ENCODE measurements at places on chromosomes 2 and 18.

GRCh38 chr2:37895140-37895539 lies 29.9 kb upstream of the RMDN2 start:
- no peak for DNase-seq

GRCh38 chr2:128004509-128004908 lies 23.4 kb downstream of the SAP130 start:
- DNase-seq, result no peak

DNA sequence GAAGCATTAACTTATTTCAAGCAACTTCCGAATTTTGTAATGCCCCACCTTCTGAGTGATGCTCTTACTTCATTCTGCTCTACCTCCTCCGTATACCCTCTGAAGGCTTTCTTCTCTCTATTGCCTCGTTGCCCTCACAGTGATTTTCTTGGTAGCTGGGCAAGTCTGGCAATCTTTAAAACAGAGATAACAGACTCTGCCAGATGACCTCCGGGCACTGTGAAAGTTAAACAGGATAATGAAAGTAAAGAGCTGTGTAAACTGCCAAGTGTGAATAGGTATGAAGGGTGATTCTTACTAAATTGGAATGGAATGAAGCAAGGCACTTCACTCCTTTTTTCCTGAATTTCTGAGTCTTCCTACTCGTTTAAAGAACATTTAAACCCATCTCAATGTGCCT lies 207.3 kb upstream of the GYPC start:
- DNase-seq, result no peak

GRCh38 chr2:27249891-27250651 lies 12.8 kb downstream of the SLC30A3 start:
- peak; percentile 46 for DNase-seq

DNA sequence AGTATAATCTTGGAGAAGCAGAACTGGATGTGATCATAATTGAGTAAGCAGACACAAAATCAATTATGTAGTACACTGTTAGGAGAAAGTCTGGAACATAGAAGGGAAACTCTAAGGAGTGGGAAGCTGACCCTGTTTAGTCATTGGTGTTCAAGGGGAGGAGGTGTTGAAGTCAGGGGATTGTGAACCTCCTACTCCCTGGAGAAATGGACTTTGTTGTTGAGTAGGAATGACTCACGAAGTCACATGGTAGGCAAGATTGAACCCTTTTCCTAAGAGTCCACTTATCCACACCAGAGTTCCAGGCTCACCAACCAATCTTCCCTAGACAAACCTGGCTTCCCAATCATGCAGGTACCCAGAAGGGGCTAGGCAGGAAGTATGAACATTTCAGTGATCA lies 81.0 kb upstream of the BCL11A start:
- no peak for DNase-seq

GRCh38 chr2:217074576-217075255 lies 214.9 kb upstream of the TNP1 start:
- DNase-seq, result no peak

- DNase-seq, result no peak
Observed at GRCh38 chr2:240426845-240427721, 8.4 kb upstream of the GPC1 start.

DNA sequence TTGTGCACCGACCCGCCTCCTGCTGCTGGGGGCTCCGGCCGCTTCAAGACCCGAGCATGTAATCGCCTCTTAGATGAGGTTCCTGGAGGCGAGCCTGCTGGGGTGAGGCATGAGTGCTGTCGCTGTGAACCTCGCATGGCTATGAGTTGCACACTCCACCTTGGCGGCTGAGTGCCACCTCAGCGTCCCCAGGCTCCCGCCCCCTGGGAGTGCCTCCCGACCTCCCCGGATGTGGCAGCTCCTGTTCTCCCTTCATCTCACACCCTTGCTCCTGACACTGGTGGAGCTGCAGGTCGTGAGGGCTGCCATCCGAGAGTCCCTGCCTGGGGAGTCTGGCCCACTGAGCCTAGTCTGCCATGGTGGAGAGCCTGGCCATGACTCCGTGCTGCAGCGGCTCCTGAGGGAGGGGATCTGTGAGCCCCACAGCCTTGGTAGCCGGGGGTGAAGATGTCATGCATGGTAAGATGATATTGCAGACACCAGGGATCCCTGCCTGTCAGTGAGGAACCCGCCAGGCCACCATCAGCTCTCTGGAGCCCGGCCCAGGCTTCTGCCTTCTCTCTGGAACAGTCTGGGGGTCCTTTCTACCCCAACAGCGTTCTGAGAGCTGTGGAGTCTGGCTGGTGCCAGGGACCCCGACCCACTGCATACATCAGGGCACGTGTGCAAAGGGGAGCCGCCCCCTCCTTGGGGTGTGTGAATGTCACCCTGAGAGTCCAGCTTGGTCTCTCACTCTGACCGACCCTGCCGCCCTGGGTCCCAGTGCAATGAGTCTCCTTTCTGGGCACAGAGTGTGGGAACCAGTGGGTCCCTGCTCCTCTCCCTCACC lies 61.6 kb upstream of the HS6ST1 start:
- no peak for DNase-seq

GRCh38 chr2:11411768-11412448 lies 54.1 kb downstream of the E2F6 start:
- no peak for DNase-seq

GRCh38 chr18:40423291-40423690 lies 1531.7 kb upstream of the PIK3C3 start:
- no peak for DNase-seq

DNA sequence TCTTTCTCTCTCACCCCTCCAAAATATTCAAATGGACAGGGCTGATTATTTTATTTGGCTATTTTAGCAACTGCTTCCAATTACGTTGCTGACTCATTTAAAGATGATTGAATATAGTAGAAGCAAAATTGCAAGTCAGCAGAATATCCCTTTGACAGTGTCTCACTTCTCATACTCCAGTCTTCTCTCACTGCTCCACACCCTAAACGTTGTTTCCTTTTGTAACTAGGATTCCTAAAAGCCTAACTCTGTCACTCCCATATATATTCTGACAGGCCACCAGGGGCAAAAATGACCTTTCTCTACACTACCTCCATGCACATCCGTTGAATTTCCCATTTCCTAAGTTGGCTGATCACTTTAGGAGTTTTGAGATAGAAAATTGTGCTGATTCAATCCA lies 351.1 kb downstream of the RND3 start:
- no peak for DNase-seq

DNA sequence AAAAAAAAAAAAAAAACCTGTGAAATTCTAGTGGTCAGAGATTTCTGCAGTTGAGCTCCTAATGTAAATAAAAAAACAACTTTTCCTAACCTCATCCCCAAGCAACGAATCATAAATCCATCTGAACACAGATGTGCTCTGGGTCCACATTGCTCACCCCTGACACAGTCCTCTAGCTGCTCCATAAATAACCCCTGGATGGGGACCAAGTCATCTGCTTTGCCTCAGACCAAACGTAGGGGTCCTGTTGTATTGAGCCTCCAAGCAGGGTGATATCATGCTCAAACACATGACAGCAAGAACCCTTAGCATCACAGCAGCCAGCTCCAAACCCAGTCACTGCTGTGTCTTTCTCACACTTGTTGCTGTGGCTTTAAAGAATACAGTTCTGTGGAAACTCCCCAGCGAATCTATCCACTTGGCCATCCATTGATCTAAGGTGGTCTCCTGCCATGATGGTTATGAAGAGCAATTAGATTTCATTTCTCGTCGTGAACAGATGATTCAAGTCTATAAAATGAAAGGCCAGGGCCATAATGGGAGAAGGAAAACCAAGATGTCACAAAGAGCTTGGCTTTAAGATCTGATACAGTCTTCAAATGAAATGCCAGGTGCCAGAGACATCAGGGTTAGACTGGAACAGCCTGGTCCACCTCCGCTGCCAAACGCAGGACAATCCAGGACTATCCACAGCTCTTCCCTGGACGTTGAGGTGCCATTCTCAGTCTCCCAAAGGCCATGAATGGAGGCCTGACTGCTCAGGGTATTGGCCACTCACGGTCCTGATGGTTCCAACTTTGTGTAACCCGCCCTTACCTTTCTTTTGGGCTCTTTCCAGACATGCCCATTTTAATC lies 39.0 kb downstream of the TBC1D8 start:
- no peak for DNase-seq

- no peak for DNase-seq
Observed at GRCh38 chr18:13616525-13617035, 109.8 kb downstream of the FAM210A start.

DNA sequence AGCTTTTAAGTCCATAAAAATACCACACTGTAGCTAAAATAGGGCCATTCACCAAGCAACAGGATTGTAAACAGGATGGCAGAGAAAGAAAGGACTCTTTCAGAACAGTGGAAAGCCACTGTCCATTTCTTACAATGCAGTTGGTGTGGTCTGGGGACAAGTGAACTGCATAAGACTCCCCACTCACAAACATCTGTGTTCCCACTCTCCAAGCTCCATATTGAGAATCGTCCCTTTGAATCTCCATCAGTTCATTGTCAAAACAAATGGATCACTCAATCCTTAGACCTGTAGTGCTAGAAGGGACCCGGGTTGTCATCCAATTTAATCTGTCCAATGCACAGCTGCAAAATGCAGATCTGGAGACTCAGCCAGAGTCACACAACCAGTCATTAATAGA lies 347.4 kb upstream of the KLHL29 start:
- no peak for DNase-seq

DNA sequence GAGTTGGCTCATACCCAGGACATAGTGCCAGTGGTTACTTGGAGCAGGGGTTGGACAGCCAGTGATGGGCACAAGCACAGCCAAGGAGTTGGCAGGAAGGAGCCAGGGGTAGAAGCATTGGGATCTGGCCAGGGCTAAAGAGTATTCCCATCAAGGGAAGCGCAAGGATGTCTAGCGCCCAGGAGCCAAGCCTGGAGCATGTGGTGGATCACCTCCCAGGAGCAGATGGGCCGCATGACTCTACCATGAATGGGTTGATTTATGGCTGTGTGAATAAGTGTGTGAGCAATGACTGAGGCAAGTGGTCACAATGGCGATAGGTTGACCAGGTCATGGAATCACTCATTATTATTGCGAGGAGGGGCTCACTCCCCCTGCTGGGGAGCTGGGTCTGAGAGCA lies 111.1 kb downstream of the FHOD3 start:
- DNase-seq, result no peak

DNA sequence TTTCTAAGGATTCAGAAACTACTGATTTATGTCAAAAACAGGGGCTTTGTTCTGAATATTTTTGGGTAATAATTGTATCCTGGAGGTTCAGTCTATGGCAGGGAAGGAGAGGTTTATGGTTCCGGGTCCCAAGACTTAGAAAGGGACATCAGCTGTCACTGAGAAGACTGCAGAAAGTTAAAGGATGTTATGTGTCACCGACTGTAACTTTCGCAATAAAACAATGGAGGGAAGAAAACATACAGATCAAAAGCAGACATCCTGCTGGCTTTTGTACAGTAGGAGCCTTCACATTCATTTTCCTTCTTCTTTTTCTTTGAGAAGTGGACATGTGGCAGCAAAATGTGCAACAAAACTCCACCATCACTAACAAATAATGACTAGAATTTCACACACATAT lies 900.7 kb upstream of the SOX11 start:
- no peak for DNase-seq

GRCh38 chr2:36606925-36607324 lies 9.0 kb upstream of the FEZ2 start:
- DNase-seq, result no peak

DNA sequence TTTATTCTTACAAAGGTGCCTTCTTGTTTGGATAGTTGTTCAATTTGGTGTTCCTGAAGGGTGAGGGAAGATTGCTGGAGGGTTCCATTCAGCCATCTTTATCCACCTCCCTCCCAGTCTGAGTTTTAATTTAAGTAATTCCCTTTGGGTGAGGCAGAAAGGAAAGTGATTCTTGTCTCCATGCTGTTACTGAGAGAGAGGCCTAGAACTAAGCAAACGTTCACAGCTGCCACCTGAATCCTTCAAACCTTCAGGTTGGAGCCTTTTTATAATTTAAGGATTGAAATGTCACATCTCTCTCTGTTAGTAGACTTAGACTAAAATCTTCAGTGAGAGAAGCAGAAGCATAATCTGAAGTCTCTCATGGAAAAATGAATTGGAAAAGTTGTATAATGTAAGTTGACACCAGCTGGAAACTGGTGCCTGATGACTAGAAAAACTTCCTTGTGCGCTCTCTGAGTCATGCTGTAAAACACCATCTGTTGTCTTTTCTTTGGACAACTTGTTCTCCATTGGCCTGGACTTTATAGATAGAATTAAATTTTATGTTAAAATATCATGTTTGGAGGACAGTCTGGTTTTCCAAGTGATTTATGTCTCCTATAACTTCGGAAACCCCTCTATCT lies 14.6 kb downstream of the STRADB start:
- DNase-seq, result no peak

- no peak for DNase-seq
Observed at GRCh38 chr2:64944484-64944883, 44.7 kb upstream of the SLC1A4 start.

DNA sequence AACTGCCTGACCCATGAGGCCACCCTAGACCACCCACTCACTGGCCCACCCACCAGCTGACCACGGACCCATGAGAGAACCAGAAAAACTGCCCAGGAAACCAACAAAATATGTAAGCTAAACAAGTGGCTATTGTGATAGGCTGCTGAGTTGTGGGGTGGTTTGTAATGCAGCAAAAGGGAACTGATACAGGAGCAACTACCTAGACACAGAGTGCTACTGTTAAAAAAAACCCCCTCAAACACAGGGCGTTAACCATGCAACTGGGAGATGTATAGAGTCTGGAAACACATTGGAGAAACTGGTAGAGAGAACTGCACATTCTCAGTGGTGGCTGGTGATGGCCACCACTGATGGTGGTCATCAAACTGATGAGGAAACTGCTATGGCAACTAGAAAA lies 206.3 kb upstream of the GYPC start:
- DNase-seq, result no peak

- DNase-seq, result no peak
Observed at GRCh38 chr18:23226930-23227725, 91.8 kb downstream of the CABLES1 start.

DNA sequence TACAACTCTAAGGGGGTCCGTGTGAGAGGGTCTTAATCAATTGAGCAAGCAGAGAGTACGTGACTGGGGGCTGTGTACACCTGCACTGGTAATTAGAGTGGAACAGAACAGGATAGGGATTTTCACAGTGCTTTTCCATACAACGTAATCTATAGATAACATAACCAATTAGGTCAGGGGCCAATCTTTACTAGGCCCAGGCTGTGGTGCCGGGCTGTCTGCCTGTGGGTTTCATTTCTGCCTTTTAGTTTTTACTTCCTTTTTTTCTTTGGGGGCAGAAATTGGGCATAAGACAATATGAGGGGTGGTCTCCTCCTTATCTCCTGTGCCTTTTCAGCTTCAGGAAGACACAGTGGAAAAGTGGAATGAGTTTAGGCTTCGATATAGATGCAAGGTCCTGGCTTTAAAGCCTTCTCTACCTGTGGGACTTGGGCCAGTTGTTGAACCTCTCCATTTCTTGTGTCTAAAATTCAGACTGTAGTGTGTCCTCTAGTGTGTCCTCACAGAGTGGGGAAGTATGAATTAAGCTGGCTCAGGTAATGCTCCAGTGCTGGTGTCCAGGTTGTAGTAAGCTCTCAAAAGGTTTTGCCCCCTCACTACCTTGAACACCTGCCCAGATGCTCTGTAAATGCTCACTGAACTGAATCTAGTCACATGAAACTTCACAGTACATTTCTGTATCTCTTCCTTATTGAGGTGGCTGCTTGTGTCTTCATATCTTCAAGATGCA lies 422.8 kb downstream of the SETBP1 start:
- no peak for DNase-seq

All from stimulated activated CD4-positive, alpha-beta T cell treated with anti-CD3 and anti-CD28 coated beads, Interleukin-12 subunit alpha, Interleukin-12 subunit beta, amount 100 ng/mL, for 48 hours (primary cell).